ENCODE measurements at places on chromosomes 1 and 21.
A peak's percentile ranks its signal among the peaks of the same experiment; 100 is the strongest.

- DNase-seq: no peak
Observed at GRCh38 chr21:14603202-14603601, 57.1 kb upstream of the SAMSN1 start.

DNA sequence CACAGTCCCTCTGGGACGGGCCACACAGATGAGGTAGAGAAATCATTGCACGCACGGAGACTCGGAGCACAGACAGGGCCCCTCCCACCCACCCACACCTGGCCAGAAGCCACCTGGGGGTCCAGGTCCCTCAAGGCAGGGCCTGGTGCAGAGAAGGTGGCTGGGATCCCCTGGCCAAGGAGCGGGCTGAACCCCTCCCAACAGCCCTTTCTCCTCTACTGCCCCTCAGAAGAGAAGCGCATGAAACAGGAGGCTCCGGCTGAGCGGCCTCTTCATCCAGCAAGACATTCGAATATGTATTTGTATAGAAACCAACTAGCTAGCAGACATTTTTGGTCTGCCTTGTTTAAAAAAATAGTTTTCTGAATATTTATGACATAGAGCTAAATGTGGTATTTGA lies 29.0 kb downstream of the WNT9A start:
- DNase-seq: no peak

GRCh38 chr1:31581821-31582810 lies 5.8 kb downstream of the TINAGL1 start:
- DNase-seq: no peak

GRCh38 chr1:205965036-205965884 lies 22.0 kb upstream of the SLC26A9 start:
- DNase-seq: peak; percentile 93

- no peak for DNase-seq
Observed at GRCh38 chr1:163774978-163775620, 453.3 kb downstream of the NUF2 start.

DNA sequence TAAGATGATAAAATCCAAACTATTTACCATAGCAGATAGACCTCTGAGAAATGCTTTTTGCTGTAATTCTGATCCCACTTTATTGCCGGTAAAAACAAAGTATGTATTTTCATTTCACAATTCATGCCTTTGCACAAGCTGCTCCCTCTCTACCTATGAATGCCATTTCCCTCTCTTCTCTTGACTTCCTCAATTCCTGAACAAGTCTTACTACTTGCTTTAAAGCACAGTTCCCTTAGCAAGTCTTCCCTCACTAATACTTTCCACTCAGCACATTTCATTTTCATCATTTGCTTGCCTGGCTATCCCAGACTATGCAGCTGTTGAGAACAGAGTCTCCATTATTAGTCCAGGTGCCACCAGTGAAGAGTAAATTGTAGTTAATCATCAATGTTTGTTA lies 13.8 kb downstream of the GPATCH2 start:
- no peak for DNase-seq

- DNase-seq: peak; percentile 70
Observed at GRCh38 chr1:183023601-183024316, 539 bp downstream of the LAMC1 start.
